ENCODE measurements at places on chromosomes 5 and 9.

GRCh38 chr9:6029604-6030274 lies 14.3 kb upstream of the RANBP6 start:
- no peak for DNase-seq

DNA sequence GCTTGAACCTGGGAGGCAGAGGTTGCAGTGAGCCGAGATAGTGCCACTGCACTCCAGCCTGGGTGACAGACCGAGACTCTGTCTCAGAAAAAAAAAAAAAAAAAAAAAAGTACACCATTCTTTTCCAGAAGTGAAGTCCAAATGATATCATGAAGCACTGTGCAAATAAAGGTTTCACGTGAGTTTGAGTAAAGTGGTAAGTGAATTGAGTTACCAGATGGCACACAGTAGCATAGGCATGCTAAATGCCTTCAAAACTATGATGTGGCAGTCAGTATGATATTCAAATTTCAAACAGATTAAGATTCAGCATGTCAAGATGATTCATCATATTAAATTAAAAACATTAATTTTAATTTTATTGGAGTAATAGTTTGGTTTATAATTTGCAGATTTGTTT lies 195.2 kb downstream of the TAF11L14 start:
- no peak for DNase-seq

DNA sequence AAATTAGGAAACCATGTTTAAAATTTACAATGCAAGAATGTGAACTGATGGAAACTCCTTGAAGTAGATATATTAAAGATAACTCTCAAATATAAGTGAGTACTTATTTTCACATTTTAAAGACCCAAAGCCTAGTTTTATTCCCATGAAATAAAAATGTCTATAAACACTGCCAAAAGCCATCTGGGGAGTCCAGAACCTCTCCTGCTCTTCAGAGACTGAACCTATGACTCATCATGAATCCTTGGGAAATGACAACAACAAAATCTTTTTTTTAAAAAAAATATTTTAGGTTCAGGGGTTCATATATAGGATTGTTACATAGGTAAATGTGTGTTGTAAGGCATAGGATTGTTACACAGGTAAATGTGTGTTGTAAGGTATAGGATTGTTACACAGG lies 33.8 kb upstream of the FYB1 start:
- no peak for DNase-seq

DNA sequence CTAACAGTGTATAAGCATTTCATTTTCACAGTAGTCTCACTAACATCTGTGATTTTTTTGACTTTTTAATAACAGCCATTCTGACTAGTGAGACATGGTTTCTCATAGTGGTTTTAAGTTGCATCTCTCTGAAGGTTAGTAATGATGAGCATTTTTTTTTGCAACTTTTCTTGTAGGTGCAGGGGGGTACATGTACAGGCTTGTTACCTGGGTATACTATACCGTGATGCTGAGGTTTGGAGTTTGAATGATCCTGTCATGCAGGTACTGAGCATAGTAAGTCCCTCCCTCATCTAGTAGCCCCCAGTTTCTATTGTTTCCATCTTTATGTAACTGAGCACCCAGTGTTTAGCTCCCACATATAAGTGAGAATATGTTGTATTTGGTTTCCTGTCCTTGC lies 444.6 kb upstream of the DAB2 start:
- no peak for DNase-seq

DNA sequence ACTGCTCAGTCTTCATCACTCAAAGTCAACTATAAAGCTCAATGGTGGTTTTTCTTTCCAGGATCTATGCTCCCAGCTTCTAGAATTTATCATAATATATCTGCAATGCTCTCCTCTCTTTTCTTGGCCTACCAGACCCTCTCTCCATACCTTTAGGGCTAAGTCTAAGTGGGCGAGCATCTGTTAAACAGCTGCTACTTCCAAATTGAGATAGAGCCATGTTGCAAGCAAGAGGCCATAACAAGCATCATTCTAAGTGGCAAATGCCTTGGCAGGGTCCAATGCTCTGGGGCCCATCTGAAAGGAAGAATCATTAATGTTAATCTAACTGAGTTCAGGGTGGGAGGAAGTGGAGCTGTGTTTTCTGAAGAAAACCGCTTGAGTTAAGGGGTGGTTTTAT lies 324.0 kb downstream of the TLR4 start:
- no peak for DNase-seq

- DNase-seq = no peak
These were observed 39.6 kb upstream of the SPATA31E1 start for GRCh38 chr9:87842878-87843585.

GRCh38 chr9:112861638-112862555 lies 28.8 kb downstream of the SLC46A2 start:
- DNase-seq = no peak

DNA sequence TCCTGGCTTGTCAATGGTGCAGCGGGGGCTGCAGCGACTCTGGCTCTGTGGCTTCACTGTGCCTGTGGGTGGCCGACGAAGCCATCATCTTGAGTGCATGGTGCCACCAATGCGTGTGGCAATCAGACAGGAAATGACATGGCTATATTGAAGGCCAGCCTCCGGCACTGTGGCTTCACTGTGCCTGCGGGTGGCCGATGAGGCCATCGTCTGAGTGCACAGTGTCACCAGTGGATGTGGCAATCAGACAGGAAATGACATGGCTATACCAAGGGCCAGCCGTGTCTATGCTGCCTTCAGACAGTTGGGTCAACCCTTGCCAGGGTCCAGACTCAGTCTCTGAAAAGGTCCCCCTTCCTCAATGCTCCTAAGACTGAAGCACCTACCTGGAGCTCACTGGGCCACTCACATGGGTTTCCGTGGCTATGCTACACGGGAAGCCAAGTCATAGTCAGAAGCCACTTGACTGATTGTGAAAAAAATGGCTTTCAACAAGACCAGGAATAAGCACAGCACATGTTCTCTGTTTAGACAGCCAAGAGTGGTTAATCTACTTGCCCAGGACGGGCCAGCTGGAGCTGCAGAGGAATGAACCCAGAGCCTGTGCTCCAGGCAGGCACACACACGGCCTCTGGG lies 67.5 kb upstream of the S1PR3 start:
- no peak for DNase-seq

- DNase-seq = no peak
These were observed 12.7 kb upstream of the FCN1 start for GRCh38 chr9:134930398-134930797.

- no peak for DNase-seq
These were observed 536.5 kb upstream of the GRIA1 start for GRCh38 chr5:152953788-152954483.

GRCh38 chr5:158811350-158811749 lies 288.4 kb downstream of the EBF1 start:
- DNase-seq = no peak

- no peak for DNase-seq
These were observed 122.9 kb downstream of the DMAC1 start for GRCh38 chr9:7676609-7677156.

- no peak for DNase-seq
These were observed 24.2 kb downstream of the ARHGEF37 start for GRCh38 chr5:149605354-149605997.

DNA sequence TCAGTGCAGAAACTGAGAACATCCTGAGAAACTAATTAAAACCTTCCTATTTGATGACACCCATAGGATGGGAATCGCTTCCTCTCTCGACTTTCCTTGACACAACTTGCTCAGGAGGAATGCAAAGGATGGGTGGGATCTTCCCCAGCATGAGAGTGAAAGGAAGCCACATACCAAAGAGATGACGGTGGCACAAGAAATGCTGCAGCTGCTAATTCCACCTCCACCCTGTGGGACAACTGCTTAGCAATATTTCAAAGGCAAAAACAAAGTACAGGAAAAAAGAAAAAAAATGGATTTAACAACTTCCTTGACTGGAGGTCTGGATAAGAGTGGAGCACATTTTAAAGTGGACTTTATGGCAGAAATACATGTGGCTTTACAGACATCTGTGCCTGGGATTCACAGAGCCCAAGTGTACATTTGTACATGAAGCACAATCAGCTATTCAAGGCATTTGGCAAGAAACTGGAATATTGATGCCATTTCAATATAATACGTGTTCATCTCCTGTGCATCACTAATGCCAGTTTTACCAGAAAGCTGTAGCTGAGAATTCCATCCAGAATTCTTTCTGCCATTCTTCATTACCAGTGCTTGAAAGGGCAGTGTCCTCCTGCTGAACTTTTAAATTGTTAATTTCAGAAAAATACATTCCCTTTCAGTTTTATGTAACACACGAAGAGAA lies 359.2 kb upstream of the ACTBL2 start:
- no peak for DNase-seq

DNA sequence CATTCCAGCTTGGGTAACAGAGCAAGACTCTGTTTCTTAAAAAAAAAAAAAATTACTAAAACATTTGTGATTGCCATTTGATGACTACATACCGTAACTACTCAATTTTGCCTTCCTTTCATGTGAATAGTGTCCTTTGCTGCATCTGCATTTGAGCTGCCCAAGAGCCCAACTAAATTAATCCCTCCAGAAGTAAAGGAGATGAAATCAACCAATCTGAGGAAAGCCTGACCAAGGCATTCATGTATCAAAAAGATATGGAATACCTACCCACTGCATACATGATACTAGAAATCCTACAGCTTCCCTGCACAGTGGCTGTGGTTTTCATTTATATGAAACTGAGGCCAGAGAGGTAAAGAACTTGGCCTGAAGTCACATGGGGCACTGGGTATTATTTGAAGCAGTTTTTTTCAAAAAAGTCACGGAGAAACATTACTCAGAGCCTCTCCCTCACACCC lies 177.5 kb downstream of the AOPEP start:
- no peak for DNase-seq

DNA sequence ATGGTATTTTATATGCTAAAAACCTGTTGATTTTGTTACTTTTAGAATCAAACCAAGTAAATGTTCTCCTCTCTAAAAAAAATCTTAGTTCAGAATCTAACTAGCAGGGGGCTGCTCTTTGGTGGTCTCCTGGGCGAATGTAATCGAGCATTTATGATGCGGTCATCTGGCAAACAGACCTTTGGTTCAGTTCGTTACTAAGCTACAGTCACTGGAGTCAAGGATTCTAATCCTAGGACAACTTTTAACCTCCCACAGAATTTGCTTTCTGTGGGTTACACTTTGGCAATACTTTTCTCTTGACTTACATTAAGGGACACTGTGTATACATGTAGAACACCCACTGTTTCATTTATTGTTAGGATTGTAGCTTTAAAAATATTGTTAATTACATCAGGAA lies 26.3 kb upstream of the FREM1 start:
- DNase-seq = no peak

DNA sequence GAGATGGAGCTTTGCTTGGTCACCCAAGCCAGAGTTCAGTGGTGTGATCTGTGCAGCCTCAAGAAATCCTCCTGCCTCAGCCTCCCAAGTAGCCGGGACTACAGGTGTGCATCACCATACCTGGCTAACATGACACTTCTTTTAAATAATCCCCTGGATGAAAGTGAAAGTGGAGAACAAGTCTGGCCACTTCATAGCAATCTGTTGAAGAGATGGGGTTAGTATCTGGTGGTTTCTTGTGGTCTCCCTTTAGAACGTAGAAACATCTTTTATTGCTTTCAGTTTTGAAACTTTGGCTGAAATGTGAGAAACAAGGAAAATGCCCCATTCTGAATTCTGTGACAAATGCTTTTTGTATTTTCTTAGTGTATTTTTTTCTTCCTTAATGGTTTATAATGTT lies 452.5 kb upstream of the RIOK2 start:
- DNase-seq = no peak

DNA sequence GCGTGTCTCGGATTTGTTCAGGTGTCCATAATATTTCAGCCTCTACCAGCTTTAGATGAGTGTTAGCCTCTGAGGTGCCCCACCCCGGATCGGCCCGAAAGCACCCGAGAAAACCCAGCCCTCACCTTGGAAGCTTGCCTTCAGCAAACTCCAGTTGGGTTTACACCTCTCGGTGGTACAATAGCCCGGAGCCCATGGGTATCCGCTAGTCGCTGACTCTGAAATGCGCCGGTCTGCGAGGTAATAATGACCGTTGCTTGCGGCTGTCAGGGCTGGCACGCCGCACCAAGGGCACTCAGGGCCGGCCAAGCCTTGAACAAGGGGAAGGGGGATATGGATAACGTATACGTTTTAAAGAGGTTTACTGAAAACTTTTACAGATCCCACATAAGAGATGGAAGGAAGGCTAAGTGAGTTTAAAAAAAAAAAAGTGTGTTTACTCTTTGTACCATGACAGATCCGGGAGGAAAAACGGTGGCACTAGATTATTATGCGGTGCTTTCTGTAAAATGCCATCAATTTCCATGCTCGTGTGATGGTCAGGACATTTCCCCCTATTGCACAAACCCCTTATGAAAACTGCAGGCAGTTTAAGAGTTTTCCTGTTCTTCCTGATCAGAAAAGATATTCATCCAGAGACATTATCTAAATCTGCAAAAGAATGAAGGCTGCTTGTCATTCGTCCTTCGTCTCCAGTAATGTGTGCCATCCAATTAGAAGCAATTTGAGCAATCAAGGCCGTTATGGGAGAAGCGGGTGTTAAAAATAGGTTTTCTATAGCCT lies 124.2 kb downstream of the TMEM161B start:
- peak; percentile 20 for DNase-seq

GRCh38 chr9:84394036-84394435 lies 53.5 kb upstream of the SLC28A3 start:
- DNase-seq = no peak

GRCh38 chr5:129120158-129120581 lies 25.6 kb downstream of the ISOC1 start:
- no peak for DNase-seq

- no peak for DNase-seq
These were observed 9.8 kb downstream of the SLC44A1 start for GRCh38 chr9:105254226-105254625.

- no peak for DNase-seq
These were observed 138.0 kb upstream of the KCNN2 start for GRCh38 chr5:114223866-114224265.

DNA sequence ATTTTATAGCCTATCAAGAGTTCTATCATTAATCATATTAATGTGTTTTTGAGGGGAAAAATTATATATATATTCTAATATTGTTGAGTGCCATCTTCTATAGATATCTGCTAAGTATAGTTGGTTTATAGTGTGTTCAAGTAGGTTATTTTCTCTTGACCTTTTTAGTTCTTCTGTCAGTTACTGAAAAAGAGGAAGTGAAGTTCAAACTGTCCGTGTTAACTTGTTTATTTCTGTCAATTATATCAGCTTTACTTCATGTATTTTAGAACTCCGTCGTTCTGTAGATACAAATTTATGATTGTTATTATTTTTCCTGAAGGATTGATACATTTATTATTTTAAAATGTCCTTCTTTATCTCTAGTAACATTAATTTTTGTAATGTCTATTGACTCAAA lies 1209.1 kb downstream of the CDH12 start:
- DNase-seq = no peak

GRCh38 chr9:123832858-123833650 lies 96.9 kb downstream of the DENND1A start:
- no peak for DNase-seq

GRCh38 chr9:79953908-79954307 lies 382.1 kb downstream of the TLE4 start:
- DNase-seq = no peak

GRCh38 chr9:81858657-81859430 lies 69.4 kb upstream of the SPATA31D4 start:
- no peak for DNase-seq

GRCh38 chr9:134321946-134322741 lies 4.1 kb upstream of the RXRA start:
- DNase-seq = peak; percentile 22

GRCh38 chr5:55114061-55114460 lies 11.6 kb downstream of the GZMA start:
- no peak for DNase-seq
